Stimulated activated CD8-positive, alpha-beta memory T cell treated with anti-CD3 and anti-CD28 coated beads, Interleukin-2, amount 100 ng/mL, for 48 hours (primary cell): ENCODE measurements at places on chromosomes 6 and 20.

- no peak for DNase-seq
These were observed 201.6 kb downstream of the BTBD9 start for GRCh38 chr6:38438097-38438496.

DNA sequence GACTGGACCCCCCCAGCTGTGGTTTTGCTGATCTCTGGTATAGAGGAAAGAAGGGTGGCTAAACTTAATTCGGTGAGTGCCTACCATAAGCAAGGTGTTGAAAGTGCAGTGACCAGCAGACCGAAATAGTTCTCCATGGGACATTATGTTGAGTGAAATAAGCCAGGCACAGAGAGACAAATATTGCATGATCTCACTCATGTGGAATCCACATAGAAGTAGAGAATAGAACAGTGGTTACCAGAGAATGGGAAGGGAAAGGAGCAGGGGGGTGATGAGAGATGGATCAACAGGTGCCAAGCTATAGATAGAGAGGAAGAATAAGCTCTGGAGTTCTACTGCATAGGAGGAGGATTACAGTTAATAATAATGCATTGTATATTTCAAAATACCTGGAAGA is 9.7 kb upstream of the GCNT2 start:
- no peak for DNase-seq

GRCh38 chr20:13900496-13900895 is 89.9 kb downstream of the SEL1L2 start:
- no peak for DNase-seq

DNA sequence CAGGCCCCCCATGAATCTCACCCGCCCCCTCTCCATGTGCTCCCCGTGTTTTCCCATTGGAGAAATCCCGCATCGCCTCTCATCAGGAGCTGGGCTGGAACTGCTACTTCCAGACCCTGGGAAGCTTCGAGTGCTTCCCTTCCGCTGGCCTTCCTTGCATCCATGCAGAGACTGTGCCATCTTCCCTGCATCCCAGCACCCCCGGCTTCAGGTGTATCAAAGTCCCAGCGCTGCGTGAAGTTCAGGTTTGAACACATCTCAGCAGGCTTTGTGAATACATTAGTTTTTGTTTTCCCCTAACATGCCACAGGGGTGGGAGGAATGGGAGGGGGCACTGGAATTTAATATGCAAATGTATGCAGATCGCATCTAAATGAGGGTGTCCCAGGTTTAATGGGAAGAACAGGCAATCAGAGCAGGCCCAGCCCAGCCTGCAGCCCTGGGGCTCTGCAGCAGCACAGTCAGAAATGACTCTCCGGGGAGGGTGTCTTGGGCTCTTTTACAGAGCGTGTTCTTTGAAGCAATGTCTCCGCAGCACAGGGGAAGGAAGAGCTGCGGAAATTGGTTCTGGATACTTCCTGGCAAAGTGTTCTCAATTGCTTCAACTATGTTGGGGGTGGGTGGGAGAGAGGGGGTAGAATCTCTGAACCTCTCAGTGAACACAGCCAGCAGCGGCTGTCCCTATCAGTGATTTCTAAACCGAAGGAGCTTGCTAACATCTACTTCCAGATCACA is 8.3 kb upstream of the MMP9 start:
- DNase-seq, result no peak

DNA sequence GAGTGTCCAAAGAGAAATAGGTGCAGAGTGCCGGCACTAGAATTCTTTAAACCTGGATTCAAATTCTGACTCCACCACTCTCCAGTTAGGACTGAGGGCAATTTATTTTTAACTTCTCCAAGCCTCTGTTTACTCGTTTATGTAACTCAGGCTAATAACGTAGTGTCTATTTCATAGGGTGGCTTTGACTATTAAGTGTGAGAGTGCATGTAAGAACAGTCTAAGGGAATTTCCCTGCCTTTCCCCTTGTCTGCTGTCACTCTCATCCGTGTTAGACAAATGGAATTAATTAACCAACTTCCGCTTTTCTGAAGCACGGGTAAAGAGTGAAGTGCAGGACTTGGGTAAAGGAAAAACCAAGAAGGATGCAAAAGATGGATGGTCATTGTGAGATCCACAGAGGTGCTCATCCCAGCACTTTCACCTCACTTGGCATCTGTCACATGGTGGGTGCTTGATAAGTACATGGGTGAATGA is 4.1 kb upstream of the ZKSCAN8 start:
- DNase-seq, result no peak

DNA sequence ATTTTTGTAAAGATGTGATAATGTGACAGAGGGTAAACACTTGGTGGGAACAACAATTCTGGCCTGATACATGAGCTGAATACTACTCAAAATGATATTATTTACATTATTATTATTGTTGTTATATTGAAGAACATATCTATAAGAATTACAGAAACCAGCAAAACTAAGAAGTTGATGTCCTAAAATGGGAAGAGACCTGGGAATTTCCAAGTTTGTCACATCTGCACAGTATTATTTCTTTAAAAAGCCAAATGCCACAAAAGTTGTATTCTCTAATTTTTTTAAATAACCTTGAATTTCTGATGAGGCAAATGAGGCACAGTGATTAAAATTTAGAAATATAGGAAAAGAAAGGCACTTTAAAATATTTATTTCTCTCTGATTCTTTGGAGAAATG is 5.0 kb upstream of the ZNF292 start:
- no peak for DNase-seq

DNA sequence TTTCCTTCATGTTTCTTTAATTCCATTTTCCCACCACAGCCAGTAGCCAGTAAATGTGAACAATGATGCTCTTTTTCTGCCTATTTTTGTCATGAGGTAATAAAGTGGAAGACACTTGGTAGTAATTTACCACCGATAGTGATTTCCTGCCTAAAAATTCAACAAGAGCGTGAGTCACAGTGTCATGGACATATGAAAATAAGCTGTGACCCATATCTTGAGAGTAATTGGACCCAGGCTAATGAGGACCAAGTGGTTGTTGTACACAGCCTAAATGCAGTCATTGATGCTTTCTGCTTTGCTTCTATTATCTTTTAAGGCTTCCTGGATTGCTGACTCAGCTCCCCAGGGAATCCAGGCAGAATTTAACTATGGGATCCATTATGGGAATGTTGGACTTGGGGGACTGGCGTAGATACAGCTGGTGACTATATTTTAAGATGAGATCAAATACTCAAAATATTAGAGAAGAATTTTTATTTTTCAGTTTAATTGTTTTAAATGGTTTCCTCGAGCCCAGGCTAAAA is 265.9 kb upstream of the FERMT1 start:
- DNase-seq, result no peak

DNA sequence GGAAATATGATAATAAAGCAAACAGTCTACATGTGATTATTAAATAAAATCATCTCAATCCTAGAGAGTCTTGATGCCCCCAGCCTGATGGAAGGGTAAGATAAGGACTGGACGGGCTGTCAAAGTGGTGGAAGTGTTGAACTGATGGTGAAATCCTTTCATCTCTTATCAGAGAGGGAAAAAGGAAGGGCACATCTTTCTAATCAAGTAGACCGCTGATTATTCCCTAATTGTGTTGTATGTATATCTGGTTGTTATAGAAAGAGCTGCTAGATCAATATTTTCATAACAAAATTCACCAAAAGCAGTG is 184.5 kb downstream of the PDE7B start:
- DNase-seq, result no peak

- no peak for DNase-seq
These were observed 5.1 kb downstream of the RRBP1 start for GRCh38 chr20:17676942-17677341.

GRCh38 chr6:166781331-166781730 is 154.3 kb upstream of the RPS6KA2 start:
- DNase-seq, result no peak

DNA sequence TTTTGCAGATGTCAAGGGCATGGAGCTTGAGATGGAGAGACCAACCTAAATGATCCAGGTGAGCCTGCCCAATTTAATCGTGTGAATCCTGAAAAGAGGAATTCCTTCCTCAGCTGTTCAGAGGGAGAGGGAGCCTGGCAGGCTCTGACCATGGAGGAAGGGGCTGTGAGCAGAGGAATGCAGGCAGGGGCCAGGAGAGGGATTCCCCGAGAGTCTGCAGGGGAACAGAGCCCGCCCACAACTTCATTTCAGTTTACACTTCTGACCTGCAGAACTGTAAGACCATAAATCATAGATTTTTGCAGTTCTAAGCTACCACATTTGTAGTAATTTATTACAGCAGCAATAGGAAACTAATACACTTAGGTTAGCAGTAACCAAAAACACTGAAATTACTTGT is 164.1 kb downstream of the TBXT start:
- no peak for DNase-seq

DNA sequence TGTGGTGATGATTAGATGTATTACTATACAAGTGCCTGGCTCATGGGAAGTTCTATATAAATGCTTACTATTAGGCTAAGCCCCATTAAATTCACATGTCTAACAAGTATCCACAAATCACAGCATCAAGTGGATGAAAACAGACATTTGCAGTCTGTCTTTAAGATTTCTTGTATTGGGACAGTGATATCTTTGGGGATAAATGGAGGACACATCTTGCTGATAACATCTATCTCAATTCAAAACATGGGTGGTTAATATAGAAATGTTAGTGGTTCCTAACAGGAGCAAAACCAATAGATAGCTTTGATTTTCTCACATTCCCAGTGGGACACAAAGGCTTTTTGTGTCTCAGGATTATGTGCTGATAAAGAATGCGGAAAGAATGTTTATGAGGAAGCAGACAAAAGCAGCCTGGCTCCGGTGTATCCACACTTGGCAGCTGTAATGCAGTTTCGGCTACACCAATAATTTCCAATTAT is 29.3 kb downstream of the PTPRK start:
- no peak for DNase-seq

DNA sequence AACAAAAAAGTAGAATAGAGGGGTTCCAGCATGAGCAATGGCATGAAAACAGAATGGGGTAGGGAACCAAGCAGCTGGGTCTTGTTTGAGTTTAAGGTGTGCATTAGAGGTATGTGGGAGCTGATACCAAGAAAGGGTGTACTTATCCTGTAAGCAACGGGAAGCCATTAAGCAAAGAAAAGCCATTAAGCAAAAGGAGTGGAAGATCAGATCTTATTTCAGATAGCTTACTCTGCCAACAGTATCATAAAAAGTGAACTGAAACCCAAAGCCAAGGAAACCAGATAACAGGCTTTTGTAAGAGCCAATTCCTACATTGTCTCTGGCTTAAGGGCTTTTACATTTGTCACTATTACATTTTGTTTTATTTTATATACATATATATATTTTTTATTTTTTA is 21.3 kb upstream of the BEND6 start:
- DNase-seq, result no peak

DNA sequence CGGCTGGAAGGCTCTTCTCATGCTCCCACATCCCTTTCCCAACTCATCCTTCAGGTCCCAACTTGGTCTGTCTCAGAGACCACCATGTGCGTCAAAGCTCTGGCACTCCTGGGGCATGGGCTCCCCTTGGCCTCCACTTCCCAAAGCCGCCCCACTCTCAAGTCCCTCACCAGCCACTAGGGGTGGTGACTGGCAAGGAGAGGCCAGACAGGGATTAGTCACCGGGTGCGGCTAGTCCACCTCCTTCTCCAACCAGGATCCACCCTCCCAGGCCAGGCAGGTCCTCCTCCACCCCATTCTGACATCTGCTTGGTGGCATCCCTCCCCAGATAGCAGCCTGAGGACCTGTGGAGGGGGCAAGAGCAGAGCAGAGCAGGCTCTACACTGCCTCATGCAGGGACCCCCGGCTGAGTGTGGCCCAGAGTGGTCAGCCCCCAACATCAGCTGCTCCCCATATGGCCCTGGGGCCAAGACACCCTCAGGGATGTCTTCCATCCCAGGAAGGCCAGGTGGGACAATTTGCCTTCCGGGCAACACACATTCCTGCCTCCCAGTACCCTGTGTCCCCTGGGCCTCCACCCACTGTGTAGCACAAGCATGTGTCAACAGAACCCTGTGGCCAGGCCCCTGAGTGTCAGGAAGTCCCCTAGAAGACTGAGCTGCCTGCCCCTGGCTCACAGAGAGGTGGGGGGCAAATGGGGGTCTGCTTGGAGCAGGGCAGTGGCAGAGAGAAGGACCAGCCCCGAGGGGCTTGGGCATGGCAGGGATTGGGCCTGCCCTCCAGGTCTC is 29.2 kb downstream of the YTHDF1 start:
- DNase-seq, result no peak

GRCh38 chr6:436308-437036 is 44.9 kb downstream of the IRF4 start:
- DNase-seq, result no peak

DNA sequence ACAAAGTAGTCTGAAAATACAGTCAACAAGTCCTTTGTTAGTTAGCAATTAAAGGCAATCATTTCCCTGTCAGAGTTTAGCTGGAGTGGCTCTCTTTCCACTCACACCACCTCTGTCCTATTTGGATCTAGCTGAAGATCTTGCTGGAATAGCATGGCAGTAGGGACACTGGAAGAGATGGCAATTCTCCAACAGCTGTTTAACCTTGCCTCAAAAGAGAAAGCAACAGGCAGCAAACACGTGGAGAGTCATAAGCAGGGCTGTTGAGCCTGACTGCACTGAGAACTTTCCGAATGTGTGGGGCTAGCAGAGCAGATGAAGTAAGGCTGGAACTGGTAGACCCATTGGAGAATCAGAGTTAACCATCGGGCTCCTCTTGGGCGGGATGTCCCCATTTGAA is 38.0 kb upstream of the PRSS35 start:
- no peak for DNase-seq

DNA sequence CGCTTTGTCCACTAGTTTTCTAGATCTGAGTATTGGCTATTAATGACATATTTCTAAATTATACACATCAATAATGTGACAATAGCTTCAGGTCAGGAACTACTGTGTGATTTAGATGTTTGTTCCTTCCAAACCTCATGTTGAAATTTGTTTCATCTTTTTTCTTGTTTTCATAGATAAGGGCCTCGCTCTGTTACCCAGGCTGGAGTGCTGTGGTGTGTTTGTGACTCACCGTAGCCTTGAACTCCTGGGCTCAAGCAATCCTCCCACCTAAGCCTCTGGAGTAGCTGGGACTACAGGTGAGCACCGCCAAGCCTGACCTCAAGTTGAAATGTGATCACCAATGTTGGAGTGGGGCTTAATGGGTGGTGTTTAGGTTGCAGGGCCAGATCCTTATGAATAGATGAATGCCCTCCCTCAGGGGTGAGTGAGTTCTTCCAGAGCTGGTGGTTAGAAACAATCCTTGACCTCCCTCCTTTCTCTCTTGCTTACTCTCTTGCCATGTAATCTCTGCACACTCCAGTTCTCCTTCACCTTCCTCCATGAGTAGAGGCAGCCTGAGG is 5.9 kb upstream of the NQO2 start:
- DNase-seq, result no peak

DNA sequence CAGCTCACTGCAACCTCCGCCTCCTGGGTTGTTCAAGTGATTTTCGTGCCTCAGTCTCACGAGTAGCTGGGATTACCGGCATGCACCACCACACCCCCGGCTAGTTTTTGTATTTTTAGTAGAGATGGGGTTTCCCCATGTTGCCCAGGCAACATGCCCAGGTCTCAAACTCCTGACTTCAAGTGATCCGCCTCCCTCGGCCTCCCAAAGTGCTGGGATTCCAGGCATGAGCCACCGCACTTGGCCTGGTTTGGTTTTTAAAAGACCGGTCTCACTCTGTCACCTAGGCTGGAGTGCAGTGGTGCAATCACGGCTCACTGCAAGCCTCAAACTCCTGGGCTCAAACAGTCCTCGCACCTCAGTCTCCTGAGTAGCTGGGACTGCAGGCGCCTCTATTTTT is 40.1 kb downstream of the VSTM2L start:
- DNase-seq, result no peak

- no peak for DNase-seq
These were observed 39.6 kb upstream of the NELFCD start for GRCh38 chr20:58941471-58941870.

- no peak for DNase-seq
These were observed 57.4 kb upstream of the NOP56 start for GRCh38 chr20:2595076-2595475.

GRCh38 chr6:13907001-13907350 is 17.8 kb upstream of the RNF182 start:
- no peak for DNase-seq
